ENCODE measurements at places on chromosomes 7 and 10.

DNA sequence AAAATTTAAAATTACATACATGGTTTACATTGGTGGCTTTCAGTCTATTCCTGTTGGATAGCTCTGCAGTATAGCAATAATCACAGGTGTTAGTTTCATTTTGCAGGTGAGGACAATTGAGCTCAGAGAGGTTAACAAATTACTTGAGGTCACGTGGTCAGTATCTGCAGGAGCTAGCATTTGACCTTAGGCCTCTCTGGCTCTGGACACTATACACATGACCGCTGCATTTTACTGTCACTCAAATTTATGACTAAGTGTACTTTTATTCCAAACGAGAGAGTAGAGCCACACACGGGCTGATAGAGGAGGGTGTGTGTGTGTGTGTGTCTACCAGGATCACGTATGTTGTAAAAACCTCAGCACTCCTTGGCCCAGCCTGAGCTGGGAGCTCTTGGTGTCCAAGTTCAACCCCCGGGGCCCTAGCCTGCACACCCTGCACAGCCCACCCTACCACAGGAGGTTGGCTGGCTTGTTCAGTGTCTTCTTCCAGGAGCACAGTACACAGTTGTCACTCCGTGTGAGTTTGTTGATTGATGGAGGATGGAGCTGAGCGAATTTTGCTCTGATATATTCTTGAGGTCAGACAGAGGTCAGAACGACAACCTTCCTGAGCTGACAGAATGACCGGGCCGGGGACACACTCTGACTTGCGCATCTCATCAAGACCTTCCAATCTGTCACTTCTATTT lies 272.7 kb downstream of the GFRA1 start:
- no peak for DNase-seq

DNA sequence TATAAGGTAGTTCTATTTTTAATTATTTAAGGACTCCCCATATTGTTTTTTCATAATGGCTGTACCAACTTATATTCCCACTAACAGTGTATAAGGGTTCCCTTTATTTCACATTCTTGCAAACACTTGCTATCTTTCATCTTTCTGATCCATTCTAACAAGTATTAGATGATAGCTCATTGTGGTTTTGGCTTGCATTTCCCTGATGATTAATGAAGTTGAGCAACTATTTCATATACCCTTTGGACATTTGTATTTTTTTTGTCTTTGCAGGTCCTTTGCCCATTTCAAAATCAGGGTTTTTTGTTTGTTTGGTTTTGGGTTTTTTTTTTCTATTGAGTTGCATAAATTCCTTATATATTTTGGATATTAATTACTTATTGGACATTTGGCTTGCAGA lies 107.2 kb downstream of the EPC1 start:
- DNase-seq = no peak

DNA sequence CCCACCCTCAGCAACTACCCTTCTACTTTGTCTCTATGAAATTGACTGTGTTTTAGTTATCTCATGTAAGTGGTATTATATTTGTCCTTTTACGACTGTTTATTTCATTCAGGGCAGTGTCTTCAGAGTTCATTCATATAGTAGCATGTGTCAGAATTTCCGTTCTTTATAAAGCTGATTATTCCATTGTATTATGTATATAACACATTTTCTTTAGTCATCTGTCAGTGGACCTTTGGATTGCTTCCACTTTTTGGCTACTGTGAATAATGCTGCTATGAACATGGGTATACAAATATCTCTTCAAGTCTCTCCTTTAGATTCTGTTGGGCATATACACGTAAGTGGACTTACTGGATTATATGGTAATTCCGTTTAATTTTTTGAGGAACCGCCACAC lies 14.5 kb downstream of the SLF2 start:
- DNase-seq = no peak

GRCh38 chr7:148763622-148764021 lies 64.9 kb downstream of the CUL1 start:
- no peak for DNase-seq

DNA sequence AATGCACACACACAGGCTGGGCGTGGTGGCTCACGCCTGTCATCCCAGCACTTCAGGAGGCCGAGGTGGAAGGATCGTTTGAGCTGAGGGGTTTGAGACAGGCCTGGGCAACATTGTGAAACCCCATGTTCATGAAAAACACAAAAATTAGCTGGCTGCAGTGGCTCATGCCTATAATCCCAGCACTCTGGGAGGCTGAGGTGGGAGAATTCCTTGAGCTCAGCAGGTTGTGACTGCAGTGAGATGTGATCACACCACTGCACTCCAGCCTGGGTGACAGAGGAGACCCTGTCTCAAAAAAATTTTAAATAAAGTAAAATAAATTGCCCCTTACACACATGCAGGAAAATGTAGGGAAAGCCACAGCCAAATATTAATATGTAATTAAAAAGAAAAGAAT lies 44.1 kb downstream of the RNF32 start:
- no peak for DNase-seq

DNA sequence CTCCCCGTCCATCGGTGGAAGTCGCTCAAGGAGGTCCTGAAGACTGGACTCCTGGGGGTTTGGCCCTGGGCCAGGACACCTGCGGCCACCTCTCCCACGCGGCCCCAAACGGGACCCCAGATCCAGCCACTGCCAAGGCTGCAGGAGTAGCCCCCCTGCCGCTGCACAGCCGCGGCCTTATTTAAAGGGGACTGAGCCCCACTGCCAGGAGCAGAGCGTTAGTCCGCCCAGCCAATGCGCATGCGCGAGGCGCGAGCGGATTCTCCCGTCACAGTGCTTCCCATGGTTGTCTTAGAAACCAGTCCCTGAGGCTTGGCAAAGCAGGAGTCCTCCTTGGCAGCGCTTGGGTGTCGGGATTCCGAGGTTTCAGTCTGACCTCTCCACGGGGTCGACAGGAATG lies 320.0 kb downstream of the ZNF716 start:
- DNase-seq = no peak

All from GDM1 (cell line).